ENCODE measurements at places on chromosomes 2 and 18.

DNA sequence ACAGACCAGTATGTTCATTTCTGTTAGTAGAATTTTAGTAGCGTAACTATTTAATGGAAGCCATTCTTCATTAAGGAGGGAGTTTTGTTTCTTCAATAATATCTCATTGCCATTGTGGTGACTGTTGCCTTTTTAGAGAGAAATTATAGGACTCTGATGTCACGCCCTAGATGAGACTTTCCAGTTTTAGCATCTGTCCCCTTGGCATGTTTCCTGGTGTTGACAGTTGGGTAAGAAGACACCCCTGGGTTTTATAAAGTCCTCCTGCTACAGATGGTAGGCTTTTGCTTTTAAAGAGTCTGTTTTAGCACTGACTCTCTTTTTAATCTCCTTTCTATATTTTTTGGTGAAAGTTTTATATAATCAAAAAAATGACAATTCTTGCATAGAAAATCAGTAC, 41.9 kb downstream of the KCNJ3 start:
- no peak for DNase-seq

GRCh38 chr2:192146069-192147015, 48.4 kb downstream of the TMEFF2 start:
- peak; percentile 64 for DNase-seq

- DNase-seq: no peak
These were observed 45.8 kb upstream of the CDKL4 start for GRCh38 chr2:39289609-39290008.

DNA sequence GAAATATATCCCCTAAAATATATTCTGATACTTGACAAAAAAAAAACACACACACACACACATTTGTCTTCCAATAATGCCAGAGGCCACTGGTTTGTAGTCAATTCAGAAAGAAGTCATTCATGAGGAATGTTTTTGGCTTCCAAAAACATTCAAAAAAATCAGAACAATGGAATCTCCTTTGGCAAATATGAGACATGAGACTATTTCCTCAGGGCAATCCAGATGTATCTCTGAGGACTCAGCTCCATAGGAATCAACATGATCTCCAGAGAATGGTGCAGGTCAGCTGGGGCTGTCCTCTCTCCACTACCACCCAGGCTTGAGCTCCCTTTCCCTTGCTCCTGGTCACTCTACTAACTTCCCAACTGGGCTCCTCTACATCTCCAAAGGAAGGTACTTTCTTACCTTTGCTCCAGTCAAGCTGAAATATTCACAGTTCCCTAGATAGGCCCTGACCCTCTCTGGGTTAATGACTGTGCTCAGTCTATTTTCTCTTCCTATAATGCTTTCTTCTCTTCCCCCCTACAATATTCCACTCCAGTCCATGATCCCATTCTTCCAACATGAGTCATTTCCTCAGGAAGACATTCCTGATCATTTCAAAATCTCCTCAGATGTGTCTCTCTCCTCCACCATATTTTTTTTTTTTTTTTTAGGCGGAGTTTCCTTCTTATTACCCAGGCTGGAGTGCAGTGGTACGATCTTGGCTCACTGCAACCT, 145.3 kb downstream of the C1D start:
- no peak for DNase-seq

DNA sequence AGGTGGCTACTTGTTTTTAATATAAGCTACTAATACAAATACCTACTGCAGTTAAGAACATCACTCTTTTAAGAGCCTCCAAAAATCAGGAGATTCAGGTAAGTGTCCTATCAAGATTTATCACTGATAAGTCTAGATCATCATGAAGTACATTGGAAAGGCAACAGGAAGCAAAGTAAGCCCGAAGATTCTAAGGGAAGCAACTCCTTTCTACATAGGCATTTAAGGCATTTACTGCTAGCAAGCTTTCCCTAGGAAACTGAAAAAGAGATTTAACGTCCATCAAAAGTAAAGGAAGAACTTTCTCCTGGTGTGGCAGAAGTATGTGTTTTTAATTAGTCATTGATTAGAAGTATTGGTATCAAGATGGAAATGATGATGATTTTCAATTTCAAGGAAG, 3.7 kb downstream of the STK17B start:
- no peak for DNase-seq

- DNase-seq: peak; percentile 87
These were observed 128.5 kb downstream of the STK39 start for GRCh38 chr2:168118733-168119514.

DNA sequence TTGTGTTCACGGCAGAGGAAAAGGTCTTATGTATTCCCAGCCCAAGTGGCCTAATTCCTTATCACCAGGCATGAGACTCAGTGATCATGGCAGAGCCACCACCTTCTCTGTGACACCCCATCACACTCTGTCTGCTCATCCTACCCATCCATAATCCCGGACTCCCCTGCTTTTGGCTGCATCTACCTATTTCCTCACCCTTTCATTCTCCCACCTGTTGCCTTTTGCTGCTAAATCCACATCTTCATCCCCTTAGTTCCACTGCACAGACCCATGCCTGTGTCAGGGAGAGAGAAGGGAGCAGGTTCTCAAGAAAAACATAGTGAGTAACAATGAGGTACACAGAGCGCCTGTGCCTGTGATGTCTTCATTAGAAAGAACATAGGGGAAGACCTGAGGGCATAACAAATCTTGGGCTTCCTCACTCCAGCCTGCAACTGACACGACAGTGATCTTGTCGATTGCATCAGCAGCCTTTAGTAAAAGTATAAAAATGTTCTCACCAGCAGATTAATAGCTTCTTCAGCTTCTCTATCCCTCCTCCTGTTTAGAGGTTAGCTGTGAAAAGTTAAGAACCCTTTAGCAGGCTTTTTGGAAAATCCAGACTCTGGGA, 246.5 kb upstream of the SPRED2 start:
- DNase-seq: no peak

GRCh38 chr2:124018890-124019289, 6.2 kb upstream of the CNTNAP5 start:
- no peak for DNase-seq

DNA sequence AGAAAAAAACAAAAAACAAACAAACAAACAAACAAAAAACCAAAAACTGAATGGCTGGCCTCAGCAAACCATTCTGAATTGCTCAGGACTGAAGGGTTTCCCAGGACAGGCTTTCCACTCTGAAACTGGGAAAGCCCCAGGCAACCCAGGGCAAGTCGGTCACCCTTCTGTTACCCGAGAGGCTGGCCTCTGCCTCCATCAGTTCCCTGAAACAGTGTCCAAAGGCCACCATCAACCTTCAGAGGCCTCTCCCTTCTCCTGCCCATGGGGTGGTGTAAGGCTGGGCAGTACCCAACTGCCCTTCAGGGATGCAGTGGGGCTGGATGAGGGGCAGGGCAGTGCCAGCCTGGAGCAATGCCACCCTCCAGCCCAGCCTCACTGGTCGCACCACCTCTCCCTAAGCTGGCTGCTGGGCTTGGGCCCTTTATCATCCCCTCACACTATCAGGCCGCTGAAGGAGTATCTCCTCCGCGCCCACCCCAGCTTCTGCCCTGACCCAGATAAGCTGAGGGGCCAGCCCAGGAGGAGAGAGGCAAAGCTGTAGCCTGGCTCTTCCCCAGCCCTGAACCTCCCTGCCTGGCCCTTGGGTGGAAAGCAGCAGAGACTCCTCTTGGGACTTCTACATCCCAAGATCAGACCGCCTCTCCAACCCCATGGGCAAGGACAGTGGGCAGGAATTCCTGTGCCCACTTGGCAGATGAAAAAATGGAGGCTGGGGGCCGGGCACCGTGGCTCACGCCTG, 35.9 kb downstream of the ZFP36L2 start:
- DNase-seq: peak; percentile 22

GRCh38 chr2:23400703-23401102, 15.7 kb downstream of the KLHL29 start:
- DNase-seq: no peak

DNA sequence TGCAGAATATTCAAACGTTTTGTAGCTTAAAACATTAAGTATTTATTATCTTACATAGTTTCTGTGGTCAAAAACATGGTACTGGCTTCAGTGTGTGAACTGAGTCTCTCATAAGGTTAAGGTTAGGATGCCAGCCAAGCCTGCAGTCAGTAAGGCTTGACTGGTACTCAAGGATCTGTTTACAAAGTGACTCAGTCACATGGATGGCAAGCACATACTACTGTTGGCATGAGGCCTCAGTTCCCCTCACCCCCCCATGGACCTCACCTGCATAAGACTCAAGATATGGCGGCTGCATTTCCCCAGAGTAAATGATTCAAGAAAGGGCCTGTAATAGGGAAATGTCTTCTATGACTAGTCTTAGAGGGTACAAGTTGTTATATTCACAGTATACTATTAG, 1167.5 kb downstream of the DPP10 start:
- no peak for DNase-seq

DNA sequence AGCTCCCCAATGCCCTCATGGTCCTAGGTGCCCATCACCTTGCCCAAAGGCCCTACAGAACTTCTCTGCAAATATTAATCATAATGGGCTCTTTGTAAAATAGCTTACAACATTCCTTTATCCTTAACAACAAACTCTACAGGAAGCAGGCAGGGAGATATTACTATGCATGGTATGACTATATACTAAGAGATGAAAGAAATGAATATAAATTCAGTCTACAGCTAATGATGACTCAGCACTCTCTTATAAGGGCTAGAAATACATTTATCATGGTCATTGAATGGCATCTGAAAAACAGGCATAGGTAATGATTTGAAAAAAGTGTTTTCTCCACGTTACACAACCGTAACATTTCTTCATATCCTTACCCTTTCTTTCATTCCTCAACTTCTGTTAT, 254.8 kb upstream of the DSEL start:
- no peak for DNase-seq

GRCh38 chr2:47041063-47041462, 114.0 kb downstream of the STPG4 start:
- no peak for DNase-seq

GRCh38 chr2:198763793-198764192, 693.9 kb downstream of the SATB2 start:
- DNase-seq: no peak
